MCF 10A (cell line): ENCODE measurements at places on chromosomes 12 and 14.

DNA sequence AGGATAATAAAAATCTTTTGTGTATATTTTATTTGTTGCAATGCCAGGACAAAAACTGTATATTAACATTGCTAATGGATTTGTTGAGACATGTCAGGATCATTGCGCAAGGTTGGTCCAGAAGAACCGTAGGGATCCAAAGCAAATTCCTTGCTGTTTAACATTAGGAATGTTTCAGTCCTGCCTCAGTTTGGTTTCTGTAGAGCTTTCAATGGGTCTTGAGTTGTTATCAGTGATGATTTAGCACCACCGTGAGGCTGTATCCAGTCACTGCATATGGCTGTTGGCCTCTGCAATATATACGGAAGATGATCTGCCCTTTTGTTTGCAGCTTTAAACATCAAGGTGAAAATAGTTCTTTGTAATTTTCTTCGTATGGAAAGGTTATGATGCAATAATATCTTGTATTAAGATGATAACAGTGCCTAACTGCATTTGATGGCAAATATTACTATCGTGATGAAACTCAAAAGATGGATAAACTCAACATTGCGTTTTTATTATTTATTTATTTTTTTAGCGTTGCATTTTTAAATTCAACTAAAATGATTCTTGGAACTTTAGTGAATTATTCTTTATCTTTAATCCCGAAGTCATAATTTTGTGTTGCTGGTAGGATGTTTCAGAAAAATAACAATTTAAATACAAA, 231.2 kb downstream of the AKAP6 start:
- no peak overlapping the region for H3K27ac ChIP-seq
- DNase-seq: peak; percentile 85
- H3K4me1 ChIP-seq: peaks cover 10% of the 10 kb centered on the region
- no peaks in the 10 kb centered on the region for H3K36me3 ChIP-seq

- H3K27me3 ChIP-seq: no peaks in the 10 kb centered on the region
- no peak overlapping the region for H3K4me3 ChIP-seq
- DNase-seq: no peak
- no peaks in the 10 kb centered on the region for H3K36me3 ChIP-seq
- no peak overlapping the region for H3K27ac ChIP-seq
- H3K4me1 ChIP-seq: no peaks in the 10 kb centered on the region
These were observed 257.3 kb upstream of the LRFN5 start for GRCh38 chr14:41349289-41349910.

- no peak overlapping the region for H3K27ac ChIP-seq
- H3K4me3 ChIP-seq: no peak overlapping the region
- peak; percentile 48 for DNase-seq
- no peaks in the 10 kb centered on the region for H3K4me1 ChIP-seq
These were observed 172.7 kb downstream of the ANO6 start for GRCh38 chr12:45388545-45388944.

- H3K4me3 ChIP-seq: no peak overlapping the region
- H3K27ac ChIP-seq: no peak overlapping the region
- H3K36me3 ChIP-seq: no peaks in the 10 kb centered on the region
- H3K27me3 ChIP-seq: no peaks in the 10 kb centered on the region
- no peak for DNase-seq
These were observed 32.8 kb upstream of the TUBA1C start for GRCh38 chr12:49231878-49232655.

DNA sequence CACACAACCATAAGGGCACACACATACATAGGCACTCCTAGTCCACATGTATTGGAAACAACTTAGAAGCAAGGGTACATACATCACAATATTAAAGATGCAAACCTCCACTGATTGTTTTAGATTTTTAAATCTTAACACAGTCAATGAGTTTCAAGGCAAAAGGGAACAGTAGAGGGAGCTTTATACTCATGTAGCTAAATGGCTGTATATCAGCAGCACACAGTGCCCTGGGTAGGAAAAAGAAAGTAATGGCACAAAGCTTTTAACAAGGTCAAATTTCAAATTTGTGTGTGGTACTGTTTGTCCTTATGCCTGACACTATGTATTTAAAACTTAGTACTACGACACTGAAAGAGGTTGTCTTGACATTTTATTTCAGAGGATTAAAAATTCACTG, 262.0 kb downstream of the MED13L start:
- DNase-seq: peak; percentile 43
- peaks cover 4% of the 10 kb centered on the region for H3K4me1 ChIP-seq
- H3K4me3 ChIP-seq: no peak overlapping the region
- H3K36me3 ChIP-seq: peaks cover 64% of the 10 kb centered on the region

DNA sequence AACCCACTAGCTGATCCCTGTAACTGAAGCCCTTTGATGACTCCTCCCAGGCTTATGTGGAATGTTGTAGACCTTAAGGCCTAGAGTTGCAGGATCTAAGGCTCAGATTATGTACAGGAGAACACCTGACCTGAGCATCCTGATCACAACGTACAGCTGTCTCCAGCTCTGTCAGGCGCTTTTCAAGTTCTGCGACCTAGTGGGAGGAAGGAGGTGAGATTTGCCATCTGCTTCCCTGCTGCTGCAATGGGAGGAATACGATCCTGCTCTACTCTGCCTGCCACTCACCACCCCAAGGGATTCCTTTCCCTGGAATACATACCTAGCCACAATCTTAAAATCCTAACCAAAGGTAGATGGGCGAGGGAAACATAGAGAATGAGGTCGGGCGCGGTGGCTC, 10.5 kb downstream of the MBD6 start:
- H3K4me3 ChIP-seq: no peak overlapping the region
- H3K27me3 ChIP-seq: no peaks in the 10 kb centered on the region
- no peak overlapping the region for H3K27ac ChIP-seq
- no peak for DNase-seq
- H3K36me3 ChIP-seq: peaks cover 72% of the 10 kb centered on the region

GRCh38 chr12:132533584-132533958, 43.6 kb downstream of the FBRSL1 start:
- peaks cover 4% of the 10 kb centered on the region for H3K36me3 ChIP-seq
- no peaks in the 10 kb centered on the region for H3K27me3 ChIP-seq
- H3K4me1 ChIP-seq: peaks cover 7% of the 10 kb centered on the region

- no peaks in the 10 kb centered on the region for H3K27me3 ChIP-seq
- peak; percentile 28 for DNase-seq
- H3K27ac ChIP-seq: peak overlapping the region; percentile 29
- H3K4me1 ChIP-seq: peaks cover 17% of the 10 kb centered on the region
- H3K36me3 ChIP-seq: peaks cover 9% of the 10 kb centered on the region
These were observed 45.9 kb upstream of the MSRB3 start for GRCh38 chr12:65232476-65233077.

GRCh38 chr12:46516238-46516932, 143.8 kb upstream of the SLC38A2 start:
- H3K27ac ChIP-seq: no peak overlapping the region
- H3K4me3 ChIP-seq: no peak overlapping the region
- H3K36me3 ChIP-seq: peaks cover 13% of the 10 kb centered on the region
- no peaks in the 10 kb centered on the region for H3K27me3 ChIP-seq

GRCh38 chr14:96823652-96824051, 26.5 kb downstream of the VRK1 start:
- H3K4me3 ChIP-seq: no peak overlapping the region
- no peaks in the 10 kb centered on the region for H3K36me3 ChIP-seq
- H3K4me1 ChIP-seq: peaks cover 51% of the 10 kb centered on the region

GRCh38 chr12:40681148-40681547, 11.1 kb upstream of the CNTN1 start:
- H3K36me3 ChIP-seq: no peaks in the 10 kb centered on the region
- peaks cover 85% of the 10 kb centered on the region for H3K27me3 ChIP-seq
- H3K4me3 ChIP-seq: no peak overlapping the region
- no peak for DNase-seq
- H3K27ac ChIP-seq: no peak overlapping the region

- H3K27ac ChIP-seq: no peak overlapping the region
- H3K4me1 ChIP-seq: peaks cover 14% of the 10 kb centered on the region
- H3K36me3 ChIP-seq: no peaks in the 10 kb centered on the region
- H3K4me3 ChIP-seq: no peak overlapping the region
These were observed 139.7 kb downstream of the CNTN1 start for GRCh38 chr12:40831916-40832315.

DNA sequence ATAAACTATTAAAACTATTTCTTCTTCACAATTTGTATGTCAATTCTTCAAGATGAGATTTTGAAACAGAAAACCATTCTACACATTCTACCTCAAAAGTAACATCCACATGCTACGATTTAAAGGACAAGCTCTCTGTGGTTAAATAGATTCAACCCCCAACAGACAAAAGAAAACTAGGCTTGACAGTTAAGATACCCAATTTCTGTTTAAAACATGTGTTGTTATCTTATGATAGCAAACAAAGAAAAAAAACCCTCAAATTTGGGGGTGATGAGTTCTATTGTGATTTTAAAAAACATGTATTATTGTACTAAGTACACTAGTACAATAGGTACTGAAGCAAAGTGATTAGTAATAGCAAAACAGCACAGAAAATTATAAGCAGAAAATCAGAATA, 33.8 kb downstream of the ATF7 start:
- H3K4me3 ChIP-seq: no peak overlapping the region
- DNase-seq: no peak
- peaks cover 9% of the 10 kb centered on the region for H3K4me1 ChIP-seq
- no peaks in the 10 kb centered on the region for H3K27me3 ChIP-seq
- no peak overlapping the region for H3K27ac ChIP-seq

DNA sequence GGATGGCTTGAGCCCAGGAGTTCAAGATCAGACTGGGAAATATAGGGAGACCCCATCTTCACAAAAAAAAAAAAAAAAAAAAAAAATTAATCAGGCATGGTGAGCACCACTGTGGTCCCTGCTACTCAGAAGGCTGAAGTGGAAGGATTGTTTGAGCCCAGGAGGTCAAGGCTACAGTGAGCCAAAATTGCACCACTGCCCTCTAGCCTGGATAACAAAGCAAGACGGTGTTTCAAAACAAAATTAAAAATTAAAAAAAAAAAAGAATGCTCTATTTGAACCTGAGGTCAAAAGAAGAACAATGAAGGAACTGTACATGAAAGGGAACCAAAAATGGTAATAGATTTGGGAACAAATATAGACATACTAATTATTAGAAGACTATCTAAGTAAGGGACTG, 40.4 kb downstream of the BMP4 start:
- no peak overlapping the region for H3K27ac ChIP-seq
- no peaks in the 10 kb centered on the region for H3K27me3 ChIP-seq
- no peak overlapping the region for H3K4me3 ChIP-seq

- no peak overlapping the region for H3K27ac ChIP-seq
- no peak for DNase-seq
- no peak overlapping the region for H3K4me3 ChIP-seq
- H3K27me3 ChIP-seq: no peaks in the 10 kb centered on the region
These were observed 21.4 kb downstream of the AGAP2 start for GRCh38 chr12:57717131-57717530.

GRCh38 chr12:49868449-49868848, 25.5 kb upstream of the BCDIN3D start:
- peaks cover 10% of the 10 kb centered on the region for H3K4me1 ChIP-seq
- H3K36me3 ChIP-seq: no peaks in the 10 kb centered on the region
- H3K4me3 ChIP-seq: no peak overlapping the region

- H3K36me3 ChIP-seq: no peaks in the 10 kb centered on the region
- H3K27ac ChIP-seq: no peak overlapping the region
These were observed 3.1 kb upstream of the NKX2-1 start for GRCh38 chr14:36522972-36523715.

GRCh38 chr14:79404874-79405511, 806.3 kb downstream of the DIO2 start:
- H3K27ac ChIP-seq: no peak overlapping the region
- no peaks in the 10 kb centered on the region for H3K36me3 ChIP-seq
- H3K4me3 ChIP-seq: no peak overlapping the region

DNA sequence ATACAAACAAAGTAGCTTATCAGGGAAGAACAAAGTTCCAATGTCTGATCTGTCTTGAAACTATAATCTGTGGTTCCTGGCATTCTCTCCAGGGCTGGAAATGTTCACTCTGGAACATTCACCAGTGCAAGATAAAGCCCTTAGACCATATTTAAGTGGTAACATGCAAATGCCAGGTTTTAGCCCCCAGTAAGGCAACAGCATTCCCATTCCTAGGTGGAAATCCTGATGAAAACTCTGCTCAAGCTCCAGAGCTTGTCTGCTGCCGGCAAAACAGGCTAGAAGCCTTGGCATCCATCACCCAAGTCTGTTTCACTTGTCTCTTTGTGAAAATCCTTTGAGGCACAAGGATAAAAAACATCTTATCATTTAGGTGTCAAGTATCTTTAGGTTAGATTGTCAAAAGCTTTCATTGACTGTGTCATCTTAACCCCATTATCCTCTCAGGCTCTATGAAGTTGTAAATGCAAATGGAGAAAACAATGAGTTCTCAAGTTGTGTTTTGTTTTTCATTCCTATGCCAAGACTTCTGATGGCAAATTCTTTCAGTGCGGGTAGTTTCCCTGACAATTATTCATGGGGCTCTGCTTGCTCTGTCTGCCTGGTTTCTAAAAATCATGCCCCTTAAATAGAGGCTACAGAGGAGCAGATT, 344.7 kb downstream of the NELL2 start:
- DNase-seq: no peak
- no peaks in the 10 kb centered on the region for H3K36me3 ChIP-seq
- no peaks in the 10 kb centered on the region for H3K4me1 ChIP-seq
- H3K27ac ChIP-seq: no peak overlapping the region
- no peak overlapping the region for H3K4me3 ChIP-seq

- H3K27me3 ChIP-seq: no peaks in the 10 kb centered on the region
- no peaks in the 10 kb centered on the region for H3K36me3 ChIP-seq
- H3K4me1 ChIP-seq: peaks cover 4% of the 10 kb centered on the region
- DNase-seq: no peak
- peak overlapping the region; percentile 74 for H3K27ac ChIP-seq
These were observed 282.5 kb upstream of the AMIGO2 start for GRCh38 chr12:47362126-47362705.

DNA sequence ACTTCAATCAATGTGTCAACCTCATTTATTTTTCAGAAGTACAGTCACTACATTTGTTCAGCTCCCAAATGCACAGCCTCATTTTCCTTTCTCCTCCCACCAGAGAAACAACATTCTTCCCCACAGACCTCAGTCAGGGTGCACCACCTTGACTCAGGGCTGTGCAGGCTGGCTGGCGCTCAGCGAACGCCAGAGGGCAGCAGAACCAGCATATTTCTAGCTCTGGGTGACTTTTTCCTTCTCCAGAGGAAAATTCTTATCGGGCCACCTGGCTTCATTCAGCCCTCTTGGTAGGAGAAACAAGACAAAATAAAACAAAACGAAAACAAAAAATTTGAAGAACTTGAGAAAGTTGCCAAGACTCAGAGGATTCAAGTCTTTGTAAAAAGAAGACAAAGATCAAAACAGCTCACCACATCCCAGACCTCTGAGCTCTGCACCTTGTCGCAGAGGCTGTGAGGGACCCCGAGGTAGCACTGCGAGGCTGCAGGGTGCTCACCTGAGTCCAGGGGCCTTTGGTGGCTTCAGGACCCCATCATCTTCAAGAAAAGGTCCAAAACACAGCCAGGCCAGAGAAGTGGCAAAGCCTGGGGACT, 33.7 kb downstream of the PAH start:
- no peak overlapping the region for H3K4me3 ChIP-seq
- peaks cover 6% of the 10 kb centered on the region for H3K4me1 ChIP-seq
- peaks cover 47% of the 10 kb centered on the region for H3K27me3 ChIP-seq
- H3K27ac ChIP-seq: no peak overlapping the region
